CD4-positive, alpha-beta T cell treated with Interleukin-4 for 1 hour (primary cell): ENCODE measurements at places on chromosomes 3 and 15.

DNA sequence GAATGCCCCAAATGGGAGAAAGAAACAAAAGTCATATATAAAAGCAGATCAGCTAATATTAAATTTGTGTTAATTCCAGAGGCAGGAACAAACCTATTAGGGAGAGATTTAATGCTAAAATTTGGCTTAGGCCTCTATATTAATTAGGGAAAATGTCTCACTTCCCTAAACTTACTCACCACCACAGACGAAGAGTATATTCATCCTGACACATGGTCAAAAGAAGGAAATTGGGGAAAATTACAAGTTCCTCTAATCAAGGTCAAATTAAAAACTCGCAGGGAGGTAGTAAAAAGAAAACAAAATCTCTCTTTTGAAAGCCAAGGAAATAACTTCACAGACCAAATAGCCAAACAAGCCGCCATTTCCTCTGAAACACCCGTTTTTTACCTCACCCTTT lies 32.2 kb downstream of the GRM2 start:
- DNase-seq, result no peak

GRCh38 chr3:49805897-49806701 lies 3.0 kb downstream of the INKA1 start:
- peak; percentile 13 for DNase-seq

DNA sequence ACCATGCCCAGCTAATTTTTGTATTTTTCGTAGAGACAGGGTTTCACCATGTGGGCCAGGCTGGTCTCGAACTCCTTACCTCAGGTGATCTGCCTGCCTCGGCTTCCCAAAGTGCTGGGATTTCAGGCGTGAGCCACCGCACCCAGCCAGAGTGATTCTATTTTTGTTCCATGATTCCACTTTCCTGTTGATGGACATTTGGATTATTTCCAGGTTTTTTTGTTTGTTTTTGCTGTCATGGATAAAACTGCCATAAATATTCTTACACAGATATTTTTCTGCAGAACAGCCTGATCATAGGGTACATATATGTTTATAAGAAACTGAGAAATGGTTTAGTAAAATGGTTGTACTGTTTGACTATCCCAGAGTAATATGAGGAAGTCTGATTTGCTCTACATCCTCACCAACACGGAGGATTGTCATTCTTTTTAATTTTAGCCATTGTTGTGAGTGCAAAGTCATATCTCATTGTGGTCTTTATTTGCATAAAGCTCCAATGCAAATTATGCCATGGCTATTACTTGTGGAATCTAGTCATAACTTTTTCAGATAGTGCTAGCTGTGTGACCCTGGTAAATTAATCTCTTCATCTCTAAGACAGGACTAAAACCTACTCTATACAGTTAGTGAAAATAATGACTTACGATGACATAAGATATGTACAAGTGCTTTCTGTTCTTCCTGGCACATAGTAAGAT lies 42.7 kb downstream of the MAP6D1 start:
- DNase-seq, result no peak

DNA sequence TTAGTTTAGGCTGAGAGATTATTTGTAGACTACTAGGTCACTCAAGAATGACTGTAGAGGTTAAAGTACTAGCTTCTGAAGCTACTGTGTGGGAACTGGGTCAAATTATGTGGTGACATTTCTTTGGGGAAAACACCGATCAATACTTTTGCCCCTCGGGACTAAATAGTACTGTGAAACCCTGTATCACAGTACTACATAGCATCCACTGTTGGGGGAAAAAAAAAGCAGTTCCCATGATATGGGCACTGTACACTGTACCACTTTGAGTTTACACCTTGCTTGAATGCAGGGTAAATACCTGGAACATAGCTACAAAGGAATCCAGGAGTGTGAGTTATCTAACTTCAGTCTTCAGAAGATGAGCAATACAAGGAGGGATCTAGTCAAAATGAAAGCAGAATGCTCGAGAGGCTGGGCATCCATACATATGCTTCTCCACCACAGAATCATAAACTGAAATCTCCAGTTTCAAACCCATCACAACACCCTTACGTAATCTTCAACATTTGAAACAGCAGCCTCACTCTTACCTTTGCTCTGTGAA lies 311.4 kb downstream of the UNC13C start:
- DNase-seq, result no peak

- DNase-seq, result no peak
Measured at GRCh38 chr3:256501-256900, 59.9 kb downstream of the CHL1 start.

DNA sequence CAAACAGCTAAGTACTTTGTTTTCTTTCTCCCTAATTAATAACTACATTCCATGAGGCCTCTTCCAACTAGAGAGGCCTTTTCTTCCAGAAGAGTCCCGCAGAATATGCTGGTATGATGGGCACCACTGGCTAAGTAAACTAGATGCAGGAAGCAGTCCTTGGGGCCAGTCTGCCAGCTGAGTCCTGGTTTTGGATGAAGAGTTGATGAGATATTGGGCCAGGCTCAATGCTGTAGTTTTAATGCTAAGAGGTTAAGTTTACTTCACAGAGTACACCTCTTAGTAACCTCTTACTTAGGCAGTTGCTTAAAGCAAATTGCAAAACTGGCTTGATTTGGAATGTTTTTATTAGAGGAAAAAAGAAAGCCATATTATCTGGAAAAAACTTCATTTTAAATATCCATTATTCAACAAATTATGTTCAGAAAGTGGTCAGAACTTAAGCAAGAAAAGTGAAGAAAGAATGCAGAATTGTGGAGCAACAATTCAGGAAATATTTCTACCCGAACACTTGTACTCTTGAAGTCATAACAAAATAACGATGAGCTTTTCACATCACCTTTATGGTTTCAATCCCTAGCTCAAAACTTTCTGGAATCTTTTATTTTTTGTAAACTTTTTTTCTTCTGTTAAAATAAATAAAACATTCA lies 178.4 kb upstream of the CDIN1 start:
- no peak for DNase-seq

DNA sequence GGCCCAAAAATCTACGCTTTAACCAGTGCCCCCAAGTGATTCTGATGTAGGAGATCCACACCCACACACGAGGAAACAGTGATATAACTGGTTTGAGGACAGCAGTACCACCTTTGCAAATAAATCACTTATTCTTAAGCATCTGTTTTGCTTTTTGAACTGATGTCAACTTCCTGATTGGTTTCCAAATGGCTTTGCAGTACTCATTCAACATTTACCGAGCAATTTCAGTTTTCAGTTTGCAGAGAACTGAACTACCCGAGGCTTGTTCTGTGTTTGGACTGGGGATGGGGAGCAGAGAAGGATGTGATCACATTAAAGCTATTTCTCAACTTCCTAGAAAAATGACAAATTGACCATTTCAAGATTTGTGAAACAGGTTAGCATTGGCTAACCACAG lies 1.1 kb upstream of the GYG1 start:
- DNase-seq, result no peak

GRCh38 chr15:52382647-52383046 lies 87.0 kb upstream of the MYO5C start:
- DNase-seq, result no peak

GRCh38 chr3:178434206-178434805 lies 101.9 kb upstream of the KCNMB2 start:
- no peak for DNase-seq

DNA sequence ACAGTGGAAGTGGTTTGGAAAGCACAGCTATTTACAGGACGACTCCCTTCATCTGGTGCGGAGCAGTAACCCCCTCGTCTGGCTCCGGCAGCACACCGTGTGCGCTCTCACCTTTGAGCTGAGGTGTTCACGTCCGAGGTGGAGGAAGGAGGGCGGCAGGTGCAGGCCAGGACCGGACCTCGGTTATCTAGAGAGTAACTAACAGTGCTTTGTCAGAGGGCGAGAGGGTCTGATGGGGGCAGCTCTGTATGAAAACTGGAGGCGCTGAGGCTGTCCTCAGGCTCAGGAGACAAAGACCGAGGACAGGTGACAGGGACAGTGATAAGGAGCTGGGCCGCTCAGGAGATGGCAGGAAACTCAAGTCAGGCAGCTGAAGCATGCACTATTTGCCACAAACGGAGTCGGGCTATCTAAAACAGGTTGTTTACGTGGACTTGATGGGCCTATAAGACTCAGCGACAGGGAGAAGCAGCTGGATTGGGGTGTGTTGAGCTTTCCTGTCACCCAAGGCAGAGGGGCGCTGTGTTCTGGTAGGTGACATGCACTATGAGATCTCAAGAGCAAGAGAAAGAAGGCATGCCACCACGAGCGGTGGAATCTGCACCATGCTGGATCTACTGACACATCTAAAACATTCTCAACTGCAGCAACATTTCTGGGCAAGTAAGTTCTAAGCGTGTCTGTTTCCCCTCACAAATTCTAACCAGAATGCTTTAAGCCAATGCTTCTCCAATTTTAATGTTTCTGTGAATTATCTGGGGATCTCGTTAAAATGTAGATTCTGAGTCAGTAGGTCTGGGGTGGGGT lies 155.2 kb downstream of the XXYLT1 start:
- no peak for DNase-seq

DNA sequence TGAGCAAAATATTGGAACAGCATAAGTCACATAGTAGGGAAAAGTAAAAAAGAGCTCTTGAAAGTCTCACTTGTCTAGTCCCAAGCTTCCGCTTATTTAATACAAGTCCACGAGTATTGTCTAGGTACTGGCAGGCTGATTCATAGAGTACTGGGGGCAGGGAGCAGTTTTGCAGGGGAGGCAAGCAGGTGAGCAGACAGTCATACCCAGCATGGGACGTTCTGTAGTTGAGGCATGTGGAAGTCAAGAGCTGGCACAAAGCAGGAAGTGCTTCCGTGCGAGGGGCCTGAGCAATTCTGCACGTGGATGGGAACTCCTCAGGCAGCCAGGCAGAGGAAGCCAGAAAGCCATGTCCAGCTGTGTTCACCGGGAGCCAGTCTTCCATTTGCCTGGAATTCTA lies 287.6 kb downstream of the EPHB1 start:
- no peak for DNase-seq

DNA sequence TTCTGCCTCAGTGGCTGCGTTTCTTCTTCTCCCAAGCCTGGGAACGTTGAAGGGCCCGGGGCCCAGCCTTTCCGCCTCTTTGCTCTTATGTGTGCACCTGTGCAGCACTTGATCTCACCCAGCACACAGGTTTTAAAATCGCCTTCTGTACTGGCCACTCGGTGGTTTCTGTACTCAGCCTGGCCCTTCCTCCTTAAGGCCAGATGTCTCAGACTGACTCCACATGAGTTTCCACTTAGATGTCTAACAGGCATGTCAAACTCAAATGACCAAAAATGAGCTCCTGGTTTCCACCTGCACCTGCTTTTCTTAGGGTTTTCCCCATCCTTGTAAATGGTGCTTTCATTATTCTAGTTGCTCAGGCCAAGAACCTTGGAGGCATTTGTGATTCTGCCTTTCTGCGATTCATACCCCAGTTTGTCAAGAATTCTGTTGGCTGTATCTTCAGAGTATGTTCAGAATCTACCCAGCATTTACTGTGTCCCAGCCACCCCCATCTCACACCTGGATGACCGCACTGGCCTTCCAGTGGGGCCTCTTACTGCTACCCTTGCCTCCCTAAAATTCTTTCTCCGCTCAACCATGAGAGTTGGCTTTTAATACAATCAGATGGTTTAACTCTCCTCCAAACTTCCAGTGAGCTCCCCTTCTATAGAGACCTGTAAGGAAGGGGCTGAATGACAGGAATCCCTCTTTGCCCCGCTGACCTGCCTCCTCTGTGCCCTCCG lies 2.2 kb upstream of the TRAK1 start:
- no peak for DNase-seq

DNA sequence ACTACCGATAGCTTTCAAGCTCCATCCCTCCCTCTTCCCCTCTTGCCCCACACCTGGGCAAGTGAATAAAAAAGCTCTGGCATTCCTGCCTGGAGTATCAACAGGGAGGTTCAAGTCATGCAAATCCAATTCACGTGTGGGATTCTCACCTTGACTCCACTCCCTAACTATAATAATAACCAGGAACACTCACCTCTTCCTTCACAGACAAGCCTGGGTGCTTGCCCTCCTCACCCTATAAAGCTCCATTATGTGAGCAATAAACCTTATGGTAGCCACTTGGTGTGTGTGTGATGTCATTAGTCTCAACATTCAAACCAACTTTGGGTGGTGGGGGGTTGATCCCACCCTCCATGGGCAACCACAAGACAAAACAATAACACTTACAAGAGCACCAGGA lies 16.6 kb downstream of the CHDH start:
- no peak for DNase-seq

- DNase-seq, result no peak
Measured at GRCh38 chr3:149090907-149091306, 4.6 kb upstream of the HLTF start.

DNA sequence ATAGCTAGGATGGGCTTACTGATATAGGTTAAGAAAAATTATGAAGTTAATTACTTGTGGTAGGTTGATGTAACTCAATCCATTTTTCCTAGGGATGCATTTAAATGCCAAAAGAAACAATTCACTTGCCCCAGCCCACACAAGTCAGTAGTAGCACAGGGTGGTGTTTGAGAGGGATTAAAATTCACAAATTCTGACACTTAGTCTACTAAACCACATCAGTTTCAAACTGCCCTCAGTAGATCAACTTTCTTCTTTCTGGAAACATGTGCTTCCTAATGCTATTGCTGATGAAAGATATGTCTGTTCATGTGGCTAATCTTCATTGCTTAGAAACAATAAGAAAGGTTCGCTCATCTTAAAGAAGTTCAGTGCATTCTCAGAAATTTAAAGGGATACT lies 160.6 kb downstream of the EPHA3 start:
- DNase-seq, result no peak

- no peak for DNase-seq
Measured at GRCh38 chr15:55915876-55916567, 77.4 kb downstream of the NEDD4 start.

- no peak for DNase-seq
Measured at GRCh38 chr15:50084932-50085331, 34.1 kb downstream of the ATP8B4 start.

DNA sequence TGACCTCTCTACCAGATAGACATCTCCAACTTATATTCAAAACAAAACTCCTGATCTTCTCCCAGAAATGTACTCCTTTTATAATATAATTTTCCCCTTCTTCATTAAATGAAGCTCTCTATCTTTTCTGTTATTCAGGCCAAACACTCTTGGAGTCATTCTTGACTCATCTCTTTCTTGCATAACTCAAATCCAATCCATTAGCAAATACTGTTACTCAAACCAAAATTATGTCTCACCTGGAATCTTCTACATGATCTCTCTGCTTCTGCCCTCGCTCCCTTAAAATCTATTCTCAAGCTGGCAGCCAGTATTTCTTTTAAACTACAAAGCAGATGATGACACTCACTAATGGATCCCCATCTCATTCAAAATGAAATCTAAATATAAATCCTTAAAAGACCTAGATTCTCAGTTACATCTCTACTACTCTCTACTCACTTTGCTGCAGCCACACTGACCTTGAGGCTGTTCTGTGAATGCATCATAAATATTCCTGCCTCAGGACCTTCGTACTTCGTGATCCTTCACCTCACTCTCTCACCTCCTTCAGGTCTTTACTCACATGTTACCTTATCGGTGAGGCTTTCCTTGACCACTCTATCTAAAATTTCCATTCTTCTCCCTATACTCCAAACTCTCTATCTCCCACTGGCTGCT lies 160.9 kb downstream of the TBC1D5 start:
- no peak for DNase-seq
